Activated CD4-positive, alpha-beta T cell treated with anti-CD3 and anti-CD28 coated beads, Interleukin-2, amount 10 ng/mL, durations not matched to agents 7 days and 5 days (primary cell): ENCODE measurements at places on chromosomes 13 and 19.

GRCh38 chr13:60074397-60074796 is 89.3 kb downstream of the DIAPH3 start:
- no peak for DNase-seq

DNA sequence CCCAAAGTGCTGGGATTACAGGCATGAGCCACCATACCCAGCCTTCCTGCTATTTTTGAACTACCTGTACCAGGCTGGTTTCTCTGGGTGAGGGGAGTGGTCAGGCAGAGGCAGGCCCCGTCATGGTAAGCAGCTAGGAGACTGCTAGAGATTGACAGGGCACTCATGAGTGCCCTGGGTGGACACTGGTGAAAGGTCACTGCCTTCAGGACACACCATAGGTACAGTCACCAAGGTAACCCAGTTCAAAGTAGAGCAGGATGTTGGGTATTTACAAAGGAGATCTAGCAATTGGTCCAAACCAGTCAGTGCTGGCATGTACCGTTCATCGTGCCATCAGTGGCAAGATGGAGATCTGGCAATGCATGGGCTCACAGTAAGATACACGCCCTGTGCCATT is 25.5 kb downstream of the DPRX start:
- no peak for DNase-seq

GRCh38 chr19:38194061-38194701 is 29.8 kb downstream of the DPF1 start:
- no peak for DNase-seq

DNA sequence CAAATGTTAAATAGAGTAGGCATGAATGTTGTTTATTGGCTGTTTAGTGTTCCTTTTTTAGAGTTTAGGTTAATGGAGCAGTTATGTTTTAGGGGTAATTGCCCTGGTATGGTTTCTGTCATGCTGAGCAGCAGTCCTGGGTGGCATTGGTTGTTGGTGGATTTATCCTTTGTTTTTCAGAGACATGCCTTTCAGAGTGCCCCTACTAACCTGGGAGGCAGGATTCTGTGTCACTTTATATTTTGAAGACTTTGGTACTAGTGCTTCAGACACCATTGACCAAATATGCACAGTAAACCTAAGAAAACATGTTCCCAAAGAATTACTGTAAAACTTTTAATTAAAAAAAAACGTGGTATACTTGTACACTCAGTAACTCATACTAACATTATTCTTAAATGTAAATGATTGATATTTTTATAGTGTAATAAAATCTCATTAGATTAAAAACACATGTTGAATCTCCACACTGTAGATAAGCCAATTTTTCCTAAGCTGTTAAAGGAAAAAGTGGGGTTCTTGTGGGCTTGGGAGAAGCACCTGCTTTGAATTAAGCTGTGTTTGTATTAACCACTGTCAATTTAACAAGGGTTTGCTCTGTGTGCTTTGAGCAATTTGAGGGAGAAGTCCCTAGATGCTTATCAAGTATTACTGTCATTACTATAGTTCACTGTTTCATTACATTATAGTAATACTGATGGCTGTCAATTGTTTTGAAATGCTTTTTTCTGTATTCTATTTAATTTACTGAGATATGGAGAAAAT is 133.2 kb downstream of the LMO7 start:
- DNase-seq = no peak

DNA sequence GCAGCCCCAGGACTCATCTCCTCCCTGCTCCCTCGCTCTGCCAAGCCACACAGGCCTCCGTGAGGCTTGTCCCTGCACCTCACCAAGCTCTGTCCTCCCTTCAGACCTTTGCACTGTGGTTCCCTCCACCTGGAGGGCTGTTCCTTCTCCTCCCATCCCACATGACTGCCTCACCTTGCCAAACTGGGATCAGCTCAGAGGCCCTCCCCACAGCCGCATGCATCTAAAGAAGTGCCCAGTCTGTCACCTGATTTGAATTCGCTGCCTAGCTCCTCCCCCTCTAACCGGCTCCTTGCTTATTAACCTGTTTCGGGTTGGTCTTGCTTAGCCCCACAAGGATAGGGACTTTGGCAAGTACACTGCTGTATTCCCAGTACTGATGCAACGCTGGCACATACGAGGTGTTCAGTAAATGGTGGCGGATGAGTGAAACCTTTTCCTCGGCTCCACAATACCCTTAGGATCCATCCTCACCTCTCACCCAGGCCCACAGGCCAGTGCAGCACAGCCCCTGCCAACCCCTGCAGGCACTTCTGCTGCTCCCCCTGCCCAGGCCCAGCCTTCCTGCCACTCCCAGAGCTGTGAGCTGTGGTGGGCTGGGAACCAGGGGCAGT is 4.4 kb downstream of the AKT2 start:
- no peak for DNase-seq

DNA sequence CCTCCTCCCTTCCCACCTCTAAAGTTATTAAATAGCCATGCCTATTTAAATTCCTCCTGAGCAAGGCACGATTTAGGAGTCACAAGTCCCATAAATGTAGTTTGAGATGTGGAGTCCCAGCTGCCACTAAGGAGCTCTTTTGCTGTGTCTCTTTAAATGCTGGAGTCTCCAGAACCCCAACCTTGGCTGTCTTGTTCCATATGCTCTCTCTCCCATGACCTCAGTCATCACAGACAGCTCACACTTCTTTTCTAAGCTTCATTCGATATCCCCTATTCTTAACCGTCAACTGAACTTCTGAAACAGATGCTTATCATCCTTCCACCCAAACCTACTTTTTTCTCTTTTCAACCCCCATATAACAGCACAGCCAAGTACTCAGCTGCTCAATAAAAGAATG is 197.1 kb downstream of the VWA8 start:
- DNase-seq = no peak

DNA sequence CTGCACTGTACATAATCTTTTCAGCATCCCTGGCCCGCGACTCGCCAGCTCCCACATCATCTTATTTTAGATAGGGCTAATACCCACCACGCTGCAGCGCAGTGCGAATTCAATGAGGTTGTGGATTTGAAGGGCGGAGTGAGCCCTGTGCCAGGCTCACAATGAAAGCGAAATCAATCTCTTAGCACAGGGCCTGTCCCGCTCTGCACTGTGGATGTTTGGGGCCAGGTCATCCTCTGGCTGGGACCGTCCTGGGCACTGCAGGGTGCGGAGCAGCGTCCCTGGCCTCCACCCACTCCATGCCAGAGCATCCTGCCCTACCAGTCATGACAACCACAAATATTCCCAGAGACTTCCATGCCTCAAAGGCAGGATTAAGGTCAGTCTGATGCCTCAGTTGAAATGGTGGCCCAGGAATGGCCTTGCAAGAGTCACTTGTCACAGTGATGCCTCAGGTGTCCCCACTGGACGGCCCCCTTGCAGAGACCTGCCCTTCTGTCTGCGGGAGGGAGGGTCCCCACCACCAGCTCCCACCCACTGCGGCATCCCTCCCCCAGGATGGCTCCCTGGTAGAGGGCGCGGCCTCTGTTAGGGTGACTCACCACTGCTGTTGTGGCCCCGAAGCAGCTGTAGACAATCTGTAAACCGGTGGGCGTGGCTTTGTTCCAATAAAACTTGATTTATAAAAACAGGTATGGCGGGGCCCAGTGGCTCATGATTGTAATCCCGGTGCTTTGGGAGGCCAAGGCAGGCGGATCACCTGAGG is 5.6 kb downstream of the UHRF1 start:
- peak; percentile 87 for DNase-seq

- DNase-seq = no peak
Measured at GRCh38 chr13:25149711-25150110, 22.4 kb downstream of the AMER2 start.

GRCh38 chr13:31350560-31350959 is 150.8 kb downstream of the B3GLCT start:
- DNase-seq = no peak

DNA sequence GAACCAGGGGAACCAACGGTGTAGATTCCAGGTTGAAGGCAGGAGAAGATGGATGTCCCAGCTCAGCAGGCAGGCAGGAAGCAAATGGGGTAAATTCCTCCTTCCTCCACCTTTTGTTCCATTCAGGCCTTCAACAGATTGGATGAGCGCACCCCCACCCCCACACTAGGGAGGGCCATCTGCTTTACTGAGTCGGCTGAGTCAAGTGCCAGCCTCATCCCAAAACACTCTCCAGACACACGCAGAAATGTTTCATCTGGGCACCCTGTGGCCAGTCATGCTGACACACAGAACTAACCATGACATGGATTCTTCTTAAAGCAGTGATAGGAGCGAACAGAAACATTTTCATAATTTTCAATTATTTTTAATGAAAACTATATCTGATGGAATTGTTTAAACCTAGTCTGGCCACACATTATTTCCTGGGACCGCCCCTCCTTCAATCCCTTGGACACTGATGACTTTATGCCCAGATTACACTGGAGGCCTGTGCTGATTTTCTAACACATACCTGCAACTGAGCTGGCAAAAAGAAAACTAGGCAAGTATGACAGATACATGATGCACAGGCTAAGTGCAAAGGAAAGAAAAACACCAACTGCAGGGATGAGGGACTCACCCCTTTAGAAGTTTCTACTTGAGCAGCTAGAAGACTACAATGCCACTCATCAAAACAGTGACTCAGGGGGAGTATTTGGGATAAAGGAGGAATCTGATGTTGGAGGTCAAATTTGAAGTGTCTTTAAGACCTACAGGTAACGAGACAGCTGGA is 154.2 kb downstream of the TNFRSF19 start:
- no peak for DNase-seq

DNA sequence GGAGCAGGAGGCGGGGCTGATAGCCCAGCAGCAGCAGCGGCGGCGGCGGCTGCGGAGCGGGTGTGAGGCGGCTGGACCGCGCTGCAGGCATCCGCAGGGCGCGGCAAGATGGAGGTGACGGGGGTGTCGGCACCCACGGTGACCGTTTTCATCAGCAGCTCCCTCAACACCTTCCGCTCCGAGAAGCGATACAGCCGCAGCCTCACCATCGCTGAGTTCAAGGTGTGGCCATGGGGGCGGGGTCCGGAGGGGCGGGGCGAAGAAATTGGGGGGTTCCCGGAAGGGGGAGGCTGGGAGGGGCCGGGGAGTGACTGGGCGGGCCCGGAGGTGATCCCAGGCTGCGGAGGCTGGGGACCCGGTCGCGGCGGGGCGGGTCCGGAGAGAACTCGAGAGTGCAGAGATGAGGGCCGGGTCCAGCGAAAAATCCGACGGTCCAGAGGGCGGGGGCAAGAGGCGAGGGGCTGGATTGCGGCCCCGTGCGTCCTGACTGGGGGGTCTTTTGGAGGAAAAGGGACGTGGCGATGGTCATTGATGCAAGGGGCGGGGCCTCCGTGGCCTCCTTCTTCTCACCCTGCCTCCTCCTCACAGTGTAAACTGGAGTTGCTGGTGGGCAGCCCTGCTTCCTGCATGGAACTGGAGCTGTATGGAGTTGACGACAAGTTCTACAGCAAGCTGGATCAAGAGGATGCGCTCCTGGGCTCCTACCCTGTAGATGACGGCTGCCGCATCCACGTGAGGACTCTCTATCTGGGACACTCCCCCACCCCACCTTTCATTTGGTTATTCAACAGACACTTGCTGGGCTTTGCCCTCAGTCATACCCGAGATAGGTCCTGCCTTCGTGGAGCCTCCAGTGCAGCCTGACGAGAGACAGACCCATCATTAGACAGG is at the start of gene TBCB:
TBCB (plus strand) TSS at position 16 of the 891 bp plus-strand sequence; CDS start at position 109, 93 bp downstream.
- DNase-seq = peak; percentile 90

GRCh38 chr13:30759748-30760147 is 24.4 kb downstream of the ALOX5AP start:
- DNase-seq = no peak

- DNase-seq = no peak
Measured at GRCh38 chr19:40519352-40520322, 52.8 kb downstream of the SPTBN4 start.
